ENCODE measurements at places on chromosomes 2 and 18. TPM values are rescaled to one million over a fixed set of nuclear protein-coding genes. Genes with fewer than 3 reads are reported as not detected.

CCNYL1 gene
- 24.3 TPM for polyA plus RNA-seq

POTEJ gene
- not detected for polyA plus RNA-seq

SLC30A3 gene
- 6.2 TPM for polyA plus RNA-seq

CYP1B1 gene
- 106 TPM for polyA plus RNA-seq

HOXD9 gene
- 84.0 TPM for polyA plus RNA-seq

SETBP1 gene
- polyA plus RNA-seq, result 35.3 TPM

PARD6G gene
- 31.3 TPM for polyA plus RNA-seq

BBS5 gene
- 17.0 TPM for polyA plus RNA-seq

GRHL1 gene
- 7.2 TPM for polyA plus RNA-seq

IL37 gene
- polyA plus RNA-seq, result 0.40 TPM

SPOPL gene
- polyA plus RNA-seq, result 32.6 TPM

SLC8A1 gene
- 73.0 TPM for polyA plus RNA-seq

GREB1L gene
- 4.0 TPM for polyA plus RNA-seq

UGT1A8 gene
- not detected for polyA plus RNA-seq

CDH19 gene
- polyA plus RNA-seq, result 0.22 TPM

MAP3K19 gene
- 0.73 TPM for polyA plus RNA-seq

EMILIN1 gene
- 57.7 TPM for polyA plus RNA-seq

LYG2 gene
- polyA plus RNA-seq, result 1.0 TPM

ID2 gene
- polyA plus RNA-seq, result 306 TPM

GPAT2 gene
- polyA plus RNA-seq, result 3.8 TPM

CYRIA gene
- 3.3 TPM for polyA plus RNA-seq

CD226 gene
- 3.4 TPM for polyA plus RNA-seq

NT5DC4 gene
- polyA plus RNA-seq, result 0.83 TPM

AQP12B gene
- 0.35 TPM for polyA plus RNA-seq

ORC2 gene
- polyA plus RNA-seq, result 46.0 TPM

NAT8 gene
- 18.6 TPM for polyA plus RNA-seq

ALPG gene
- not detected for polyA plus RNA-seq

DTYMK gene
- 44.1 TPM for polyA plus RNA-seq

SCN3A gene
- 0.60 TPM for polyA plus RNA-seq

ANXA4 gene
- polyA plus RNA-seq, result 201 TPM

CPLX4 gene
- 0.13 TPM for polyA plus RNA-seq

SPC25 gene
- 28.9 TPM for polyA plus RNA-seq

EFEMP1 gene
- 111 TPM for polyA plus RNA-seq

BOLA3 gene
- 25.8 TPM for polyA plus RNA-seq

ARHGEF33 gene
- 3.4 TPM for polyA plus RNA-seq

RTP5 gene
- not detected for polyA plus RNA-seq

DTNA gene
- polyA plus RNA-seq, result 22.7 TPM

SLC16A14 gene
- polyA plus RNA-seq, result 7.9 TPM

SLC19A3 gene
- 10.7 TPM for polyA plus RNA-seq

LAMA1 gene
- 95.7 TPM for polyA plus RNA-seq

KCNJ13 gene
- polyA plus RNA-seq, result 3.3 TPM

LAMA3 gene
- 2.0 TPM for polyA plus RNA-seq

TUBA4B gene
- polyA plus RNA-seq, result 0.75 TPM

FSHR gene
- not detected for polyA plus RNA-seq

CRIM1 gene
- 90.0 TPM for polyA plus RNA-seq

CCDC68 gene
- polyA plus RNA-seq, result 11.9 TPM

KIAA2012 gene
- polyA plus RNA-seq, result 0.12 TPM

CYTIP gene
- 1.7 TPM for polyA plus RNA-seq

GLI2 gene
- polyA plus RNA-seq, result 10.8 TPM

NYAP2 gene
- 0.17 TPM for polyA plus RNA-seq

STRADB gene
- polyA plus RNA-seq, result 103 TPM

ALK gene
- polyA plus RNA-seq, result 0.55 TPM

SERPINB11 gene
- not detected for polyA plus RNA-seq

C1QL2 gene
- polyA plus RNA-seq, result not detected

NAPG gene
- polyA plus RNA-seq, result 32.3 TPM

Data from left kidney (tissue), 8 donors.